Activated CD4-positive, alpha-beta T cell treated with anti-CD3 and anti-CD28 coated beads, Interleukin-2, Interleukin-6, amounts not matched to agents 100 ng/mL and 50 ng/mL, durations not matched to agents 16 hours and 8 hours (primary cell): ENCODE measurements at places on chromosomes 12 and 14.
A peak's percentile ranks its signal among the peaks of the same experiment; 100 is the strongest.

DNA sequence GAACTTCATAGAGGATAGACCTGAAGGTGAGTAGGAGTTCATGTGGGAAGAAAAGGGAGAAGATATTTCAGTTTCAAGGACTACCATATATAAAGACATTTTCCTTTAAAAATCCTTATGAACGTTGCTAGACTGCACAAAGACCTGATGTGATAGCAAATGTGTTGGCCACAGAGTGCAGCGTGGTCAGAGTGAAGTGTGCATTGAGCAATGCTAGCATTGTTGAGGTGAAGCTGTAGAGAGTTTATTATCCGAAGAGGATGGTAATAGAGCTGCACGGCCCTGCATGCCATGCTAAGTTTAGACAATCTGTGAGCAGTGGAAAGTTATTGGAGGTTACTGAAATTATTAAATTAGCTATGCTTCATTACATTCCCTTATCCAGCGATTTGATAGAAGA is 413.0 kb downstream of the CCDC91 start:
- DNase-seq: no peak

DNA sequence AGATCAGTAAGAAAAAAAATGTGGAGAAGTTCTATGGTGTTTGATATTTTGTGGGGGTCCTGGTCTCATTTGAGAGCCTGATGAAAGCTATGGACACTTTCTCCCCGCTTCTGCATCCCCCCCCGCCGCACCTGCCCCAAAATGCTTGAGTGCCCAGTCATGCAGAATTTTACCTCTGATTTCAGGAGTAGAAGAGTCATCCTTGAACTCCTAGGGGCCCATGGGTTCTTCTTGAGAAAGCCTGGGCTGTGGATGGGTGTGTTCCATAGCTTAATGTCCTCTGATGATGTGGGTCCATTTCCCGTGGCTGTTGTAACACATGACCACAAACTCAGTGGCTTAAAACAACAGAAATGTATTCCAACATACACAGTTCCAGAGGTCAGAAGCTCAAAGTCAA is 248.8 kb upstream of the PWP1 start:
- DNase-seq: no peak

GRCh38 chr12:75585330-75585729 is 73.9 kb upstream of the KRR1 start:
- DNase-seq: no peak

GRCh38 chr12:31004666-31005065 is 69.0 kb upstream of the DDX11 start:
- DNase-seq: no peak

- DNase-seq: no peak
Observed at GRCh38 chr14:42927313-42927712, 1320.6 kb downstream of the LRFN5 start.

GRCh38 chr14:52080808-52081755 is 12.2 kb upstream of the NID2 start:
- DNase-seq: no peak

DNA sequence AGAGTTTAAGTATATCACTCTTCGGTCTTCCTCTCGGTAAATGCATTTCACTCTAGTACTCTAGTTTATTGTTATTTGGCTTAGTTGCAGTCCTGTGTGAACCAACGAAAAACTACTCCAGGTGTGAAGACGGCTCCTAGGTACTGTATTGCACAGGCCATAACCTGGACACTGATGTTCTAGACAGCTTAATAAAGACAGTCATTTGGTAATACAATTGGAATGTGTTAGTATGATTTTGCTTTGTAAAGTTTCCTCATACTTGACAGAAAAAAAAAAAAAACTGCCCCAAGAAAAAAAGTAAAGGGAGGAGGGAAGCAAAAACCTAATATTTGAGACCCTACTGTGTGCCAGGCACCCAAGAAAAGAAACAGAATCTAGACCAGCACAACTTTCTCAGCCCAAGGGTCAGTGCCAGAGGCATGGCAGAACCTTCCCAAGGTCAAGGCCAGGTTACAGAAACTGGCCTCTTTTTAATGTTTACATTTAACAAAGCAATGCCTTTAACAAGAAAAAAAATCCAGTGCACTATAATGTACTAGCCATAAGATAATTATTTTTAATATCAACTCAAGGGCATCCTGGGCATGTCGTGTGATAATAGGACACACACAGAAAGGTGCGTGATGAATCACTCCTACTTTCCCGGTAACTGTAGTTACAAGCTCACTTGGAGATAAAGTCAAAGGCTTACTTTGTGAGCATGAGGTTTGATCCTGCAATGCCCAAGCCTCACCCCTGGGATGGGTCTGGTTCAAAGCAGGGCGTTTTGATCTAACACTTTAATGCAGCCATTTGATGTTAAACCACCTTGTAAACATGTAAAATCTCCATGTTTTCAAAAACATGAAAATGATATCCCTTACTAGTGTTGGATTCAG is 110.6 kb downstream of the BMP4 start:
- DNase-seq: no peak

DNA sequence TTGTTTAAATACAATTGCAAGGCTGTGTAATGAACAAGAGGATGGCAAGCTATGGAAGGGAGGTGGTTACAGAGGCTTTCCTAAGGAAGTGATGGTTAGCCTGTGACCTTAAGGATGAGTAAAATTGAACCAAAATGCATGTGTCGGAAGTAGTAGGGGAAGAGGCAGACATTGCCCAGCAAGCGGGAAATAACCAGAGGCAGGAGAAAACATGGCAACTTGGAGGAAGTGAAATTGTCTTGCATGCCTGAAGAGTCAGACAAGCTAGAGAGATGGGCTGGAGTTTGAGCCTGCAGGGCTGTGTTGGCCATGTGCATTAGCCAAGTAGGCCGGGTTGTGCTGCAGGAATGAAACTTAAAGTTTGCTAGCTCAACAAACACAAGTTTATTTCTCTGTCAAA is 96.2 kb downstream of the BTG1 start:
- no peak for DNase-seq

DNA sequence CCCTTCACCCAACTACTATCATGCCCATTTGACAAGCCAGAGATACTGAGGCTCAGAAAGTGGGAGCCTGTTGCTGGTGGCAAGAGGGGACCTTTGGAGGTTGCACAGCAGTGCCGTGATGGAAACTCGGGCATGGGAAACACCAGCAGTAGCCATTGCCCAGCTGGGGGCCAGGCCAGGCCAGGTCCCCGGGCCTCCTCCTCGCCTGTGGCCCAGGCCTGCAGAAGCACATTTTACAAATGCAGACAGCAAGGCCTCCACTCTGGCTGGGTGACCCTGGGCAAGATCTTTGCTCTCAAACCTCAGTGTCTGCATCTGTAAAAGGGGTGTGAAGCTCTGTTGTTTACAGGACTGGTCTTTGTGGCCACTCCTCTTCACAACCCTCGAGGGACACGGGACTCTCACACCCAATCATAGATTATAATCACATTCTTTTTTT is 4.5 kb upstream of the SH2B3 start:
- DNase-seq: no peak

GRCh38 chr12:127035011-127035879 is 1231.7 kb upstream of the TMEM132C start:
- no peak for DNase-seq

DNA sequence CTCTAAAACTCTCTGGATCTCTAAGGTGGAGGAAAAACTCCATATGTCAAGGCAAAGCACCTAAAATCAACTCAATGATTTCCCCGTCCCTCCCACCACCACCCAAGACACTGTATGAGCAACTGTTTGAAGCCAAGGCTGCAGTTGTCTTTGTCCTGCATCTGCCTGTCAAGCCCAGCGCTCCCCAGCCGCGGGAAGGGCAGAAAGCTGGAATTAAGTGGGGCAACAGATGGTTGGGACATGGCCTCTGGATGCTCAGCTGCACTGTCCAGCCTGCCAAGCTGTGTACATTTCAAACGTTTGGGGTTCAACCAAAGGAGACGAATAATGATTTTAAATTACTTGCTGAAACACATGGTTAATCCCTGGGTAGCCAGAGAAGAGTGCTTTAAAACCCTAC is 42.2 kb upstream of the PTGR2 start:
- DNase-seq: no peak

DNA sequence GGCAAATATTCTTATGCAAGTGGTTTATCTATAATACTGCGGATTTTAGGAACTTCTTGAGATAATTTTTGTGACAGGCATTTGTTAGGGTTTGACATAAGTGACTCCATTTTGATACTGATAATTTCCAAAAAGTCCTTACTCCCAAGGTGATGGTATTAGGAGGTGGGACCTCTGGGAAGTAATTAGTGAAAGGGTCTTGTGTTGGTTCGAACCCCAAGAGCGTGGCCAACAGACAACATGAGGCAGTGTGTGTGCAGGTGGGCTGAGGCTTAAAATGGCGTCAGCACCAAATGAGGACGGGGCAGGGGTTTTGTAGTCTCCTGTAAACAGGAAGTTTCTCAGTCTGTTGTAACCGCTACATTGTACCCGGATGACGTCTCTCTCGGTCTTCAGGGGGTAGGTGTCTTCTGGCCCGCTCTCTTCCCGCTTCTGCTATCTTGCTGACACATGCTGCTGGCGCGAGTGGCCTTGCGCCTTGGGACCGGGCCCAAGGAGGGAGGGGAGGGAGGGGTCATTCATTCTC is 1.7 kb upstream of the C12orf43 start:
- DNase-seq: no peak

DNA sequence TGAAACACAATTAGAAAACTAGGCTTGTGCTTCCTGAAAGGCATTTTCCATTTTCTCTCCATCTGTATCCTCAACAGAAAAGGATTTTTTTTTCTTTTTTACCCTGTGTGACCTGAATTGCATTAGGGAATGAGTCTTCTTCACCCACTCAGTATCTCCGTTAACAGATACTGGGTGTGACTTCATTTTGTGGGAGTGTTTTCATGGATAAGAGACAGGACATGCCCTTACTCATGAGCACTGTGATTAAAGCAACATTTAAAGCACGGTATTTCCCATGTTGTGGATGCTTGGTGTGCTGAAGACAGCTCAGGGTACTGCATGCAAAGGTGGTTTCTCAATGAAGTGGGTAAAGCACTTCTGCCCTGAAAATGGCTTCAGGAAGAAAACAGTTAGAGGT is 1397.3 kb upstream of the TMEM132C start:
- no peak for DNase-seq

- no peak for DNase-seq
Observed at GRCh38 chr12:119877639-119877948, 474 bp upstream of the CIT start.

DNA sequence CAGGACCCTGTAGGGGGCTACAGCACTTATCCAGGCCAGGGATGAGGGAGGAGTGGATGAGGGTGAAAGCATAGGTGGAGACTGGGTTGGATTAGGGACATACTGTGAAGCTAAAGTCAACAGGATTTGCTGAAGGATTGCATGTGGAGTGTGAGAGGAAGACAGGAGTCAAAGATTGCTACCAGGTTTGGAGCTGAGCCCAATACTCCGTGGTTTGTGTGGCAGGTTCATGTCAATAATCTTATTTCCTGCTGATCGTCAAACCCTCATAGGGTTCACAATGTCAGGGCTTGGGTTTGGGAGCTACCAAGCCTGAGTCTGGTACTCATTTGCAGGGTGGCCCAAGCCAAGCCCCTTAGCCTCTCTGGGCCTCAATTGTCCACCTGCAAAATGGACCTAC is 77.1 kb upstream of the PLXNC1 start:
- DNase-seq: no peak

DNA sequence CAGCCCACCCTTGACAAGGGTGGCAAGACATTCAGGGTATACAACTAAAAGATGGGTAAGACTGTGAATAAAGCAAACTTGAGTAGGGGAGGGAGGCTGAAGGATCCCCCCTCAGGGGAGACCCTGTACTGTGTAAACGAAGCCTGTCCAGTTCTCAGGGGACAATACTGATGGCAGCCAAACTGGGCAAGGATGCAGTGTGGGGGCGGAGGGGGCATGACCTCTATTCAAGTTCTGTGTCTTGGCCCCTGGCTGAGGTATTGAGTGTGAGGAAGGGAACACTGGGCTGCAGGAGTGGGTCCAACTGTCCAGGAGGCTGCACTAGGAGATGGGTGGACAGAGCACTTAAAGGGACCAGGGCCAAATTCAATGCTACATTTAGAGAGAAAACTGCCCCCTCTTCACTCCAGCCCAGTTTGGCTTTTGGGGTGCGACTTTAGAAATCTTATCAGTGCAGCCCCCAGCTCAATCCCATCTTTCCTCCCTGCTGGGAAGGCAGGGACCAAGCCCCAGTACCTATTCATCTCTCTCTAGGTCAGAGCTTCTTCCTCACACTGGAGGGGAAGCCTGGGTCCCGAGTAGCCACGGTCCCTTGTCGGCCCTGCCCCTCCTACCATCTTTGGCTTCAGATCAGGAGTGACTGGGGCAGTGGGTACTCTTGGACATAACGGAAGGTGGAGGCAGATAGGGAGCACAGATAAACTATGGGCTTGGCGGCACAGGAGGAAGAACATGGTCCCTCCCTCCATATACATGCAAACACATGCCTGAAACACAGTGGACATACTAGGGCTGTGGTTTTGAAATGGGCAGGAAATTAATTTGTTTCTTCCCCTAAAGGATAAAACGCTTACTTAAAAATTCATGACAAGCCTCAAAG is 11.8 kb downstream of the SLC39A5 start:
- no peak for DNase-seq

DNA sequence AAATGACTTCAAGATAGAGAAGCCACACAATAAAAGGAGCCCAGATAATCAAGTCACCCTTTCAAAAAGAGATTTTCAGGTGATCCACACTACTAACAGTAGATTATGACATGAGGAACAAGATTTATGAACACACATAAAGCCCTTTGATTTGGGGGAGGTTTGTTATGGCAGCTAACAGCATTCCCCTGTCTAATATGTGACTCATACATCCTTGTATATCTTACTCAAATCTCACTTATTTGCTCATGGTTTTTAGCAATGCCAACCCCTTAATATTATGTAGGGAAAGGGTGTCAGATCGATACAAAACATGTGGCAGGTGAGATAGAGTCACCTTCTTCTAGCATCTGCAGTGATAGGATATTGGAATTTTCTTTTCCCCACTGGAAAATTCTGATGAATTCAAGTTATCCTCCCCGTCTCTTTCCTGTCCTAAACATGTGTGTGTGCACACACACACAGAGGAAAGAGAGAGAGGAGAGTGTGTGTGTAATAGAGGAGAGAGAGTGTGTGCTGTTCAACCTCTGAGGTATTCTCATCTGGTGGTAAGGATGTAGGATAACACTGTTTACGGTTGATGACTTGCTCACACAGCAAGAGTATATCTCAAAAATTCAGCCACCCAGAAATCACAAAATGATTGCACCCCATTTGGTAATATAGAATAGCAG is 319.9 kb downstream of the KCNC2 start:
- peak; percentile 16 for DNase-seq

GRCh38 chr12:45260104-45260815 is 44.4 kb downstream of the ANO6 start:
- no peak for DNase-seq

- DNase-seq: no peak
Observed at GRCh38 chr12:2229661-2230539, 177.1 kb downstream of the CACNA1C start.

DNA sequence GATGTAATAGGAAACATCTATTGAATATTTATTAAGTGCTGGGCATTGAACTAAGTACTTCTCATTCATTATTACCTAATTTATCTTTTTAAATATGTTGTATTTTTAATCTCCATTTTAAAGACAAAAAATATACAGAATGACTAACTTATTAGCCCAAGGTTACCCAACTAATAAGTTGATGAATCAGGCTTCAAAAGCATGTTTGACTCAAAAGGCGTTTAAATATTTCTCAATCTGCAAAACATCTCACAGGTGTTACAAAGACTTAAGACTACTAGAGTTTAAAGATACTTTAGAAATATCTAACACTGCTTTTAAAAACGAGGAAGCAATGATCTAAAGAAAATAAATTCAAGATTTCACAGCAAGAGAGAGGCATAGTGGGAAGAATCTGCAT is 457.4 kb upstream of the DCN start:
- no peak for DNase-seq

GRCh38 chr12:47560415-47560814 is 145.4 kb downstream of the RPAP3 start:
- DNase-seq: no peak

- DNase-seq: no peak
Observed at GRCh38 chr14:100864206-100864605, 38.3 kb downstream of the MEG3 start.
